Stimulated activated CD8-positive, alpha-beta memory T cell treated with anti-CD3 and anti-CD28 coated beads, Interleukin-2, amount 100 ng/mL, for 48 hours (primary cell): ENCODE measurements at places on chromosomes 12 and 14.
A peak's percentile ranks its signal among the peaks of the same experiment; 100 is the strongest.

DNA sequence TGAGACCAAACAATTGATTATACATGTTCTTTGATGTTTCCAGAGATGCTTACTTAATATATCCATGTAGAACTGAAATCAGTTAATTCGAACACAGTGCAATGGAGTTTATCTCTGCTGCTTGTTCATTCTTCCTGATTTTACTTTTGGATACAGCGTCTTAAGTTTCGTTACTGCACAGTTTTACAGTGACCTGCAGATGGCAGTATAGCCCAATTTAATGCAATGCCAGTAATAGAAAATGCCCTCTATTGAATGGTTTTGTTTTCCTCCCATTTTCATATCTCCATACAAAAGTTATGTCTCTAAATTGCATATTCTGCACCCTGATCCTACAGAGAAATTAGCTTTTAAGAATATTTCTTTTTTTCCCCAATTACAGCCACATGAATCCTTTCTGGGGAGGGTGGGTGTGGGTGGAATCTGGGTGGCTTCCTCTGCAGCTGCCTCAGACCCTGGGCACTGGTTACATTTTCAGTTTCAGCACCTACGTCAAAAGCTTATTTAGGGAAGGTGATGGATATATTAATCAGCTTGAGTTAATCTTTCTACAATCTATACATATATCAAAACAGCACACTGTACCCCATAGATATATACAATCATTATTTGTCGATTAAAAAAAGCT is 101.1 kb upstream of the DCD start:
- DNase-seq = no peak

- DNase-seq = no peak
Observed at GRCh38 chr12:95857799-95858198, 953 bp upstream of the SNRPF start.

DNA sequence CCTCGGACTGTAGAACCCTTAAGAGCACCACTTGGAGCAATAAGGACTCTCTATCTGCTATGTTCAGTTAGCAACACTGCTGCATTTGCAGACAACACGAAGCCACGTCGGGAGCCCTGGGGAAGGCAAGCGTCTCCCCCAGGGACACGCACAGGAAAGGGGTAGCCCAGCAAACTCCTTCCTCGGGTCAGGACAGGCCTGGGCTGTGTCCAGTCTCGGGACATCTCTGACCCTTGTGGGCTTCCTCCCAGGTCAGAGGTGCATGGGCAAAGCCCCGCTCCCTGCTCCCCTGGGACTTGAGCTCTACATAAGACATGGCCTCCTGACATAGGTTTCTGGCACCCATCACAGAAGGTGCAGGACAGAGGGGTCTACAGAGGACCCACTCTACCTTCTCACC is 119.5 kb downstream of the PIWIL1 start:
- DNase-seq = no peak

DNA sequence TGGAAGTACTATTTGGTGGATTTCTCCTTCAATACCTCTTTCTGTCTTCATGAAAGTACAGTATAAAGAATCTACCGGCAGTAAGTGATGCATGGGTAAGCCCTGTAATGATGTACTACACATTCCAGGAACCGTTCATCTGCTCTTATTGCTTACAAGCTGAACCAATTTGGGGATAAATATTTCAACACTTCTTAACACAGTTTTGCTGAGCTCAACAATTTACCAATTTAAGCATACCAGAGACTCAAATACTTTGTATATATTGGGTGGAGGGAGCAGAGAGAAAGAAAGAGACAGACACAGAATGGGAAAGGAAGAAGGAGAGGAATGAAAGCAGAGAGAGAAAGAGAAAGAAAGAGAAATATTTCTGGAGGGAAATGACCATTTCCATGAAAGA is 821.1 kb upstream of the FLRT2 start:
- no peak for DNase-seq

DNA sequence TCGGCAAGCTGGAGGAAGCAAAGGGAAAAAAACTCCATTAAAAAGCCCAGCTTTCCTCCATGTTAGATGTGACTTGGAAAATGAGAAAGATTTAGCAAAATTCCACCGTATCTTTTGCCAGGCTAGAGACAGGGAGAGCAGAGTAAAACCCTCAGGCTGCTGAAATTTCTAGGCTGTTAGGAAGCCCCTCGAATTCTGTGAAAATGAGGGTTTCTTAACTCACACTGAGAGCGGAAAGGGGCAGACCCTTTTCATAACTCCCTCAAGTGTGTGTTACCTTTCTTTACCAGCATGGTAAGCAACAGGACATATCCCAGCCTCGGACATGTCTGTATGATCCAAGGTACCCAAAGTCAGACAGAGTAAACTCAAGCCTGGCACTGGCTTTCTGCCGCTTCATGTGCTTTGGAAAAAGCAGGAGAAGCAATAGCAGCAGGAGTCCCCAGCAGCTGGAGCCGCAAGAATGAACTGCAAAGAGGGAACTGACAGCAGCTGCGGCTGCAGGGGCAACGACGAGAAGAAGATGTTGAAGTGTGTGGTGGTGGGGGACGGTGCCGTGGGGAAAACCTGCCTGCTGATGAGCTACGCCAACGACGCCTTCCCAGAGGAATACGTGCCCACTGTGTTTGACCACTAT is at the start of gene RHOJ:
Gene RHOJ, plus strand, starts transcription at position 37 of the 637 bp plus-strand sequence. Its CDS starts 427 bp downstream, at position 464.
- DNase-seq = no peak

DNA sequence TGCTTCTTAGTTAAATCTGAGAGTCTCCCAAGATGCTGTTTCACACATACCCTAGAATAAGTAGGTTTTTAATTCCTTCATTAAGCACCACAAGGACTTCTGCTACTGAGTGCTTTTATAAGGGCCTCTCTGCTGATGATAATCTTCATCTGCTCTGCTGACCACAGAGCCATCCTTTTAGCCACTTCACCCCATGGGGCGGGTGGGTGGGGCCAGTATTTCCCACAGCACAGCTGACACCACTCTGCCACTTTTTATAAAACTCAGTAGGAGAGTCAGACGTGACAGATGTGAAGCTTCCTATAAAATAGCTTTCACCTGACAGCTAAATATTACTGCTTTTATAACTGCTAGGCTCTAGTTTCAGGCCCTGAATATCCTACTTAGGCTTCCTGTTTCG is 20.3 kb downstream of the FCF1 start:
- no peak for DNase-seq

GRCh38 chr12:117660896-117661295 is 299.5 kb upstream of the NOS1 start:
- DNase-seq = no peak

- no peak for DNase-seq
Observed at GRCh38 chr12:109951136-109951535, 45.0 kb downstream of the GIT2 start.

DNA sequence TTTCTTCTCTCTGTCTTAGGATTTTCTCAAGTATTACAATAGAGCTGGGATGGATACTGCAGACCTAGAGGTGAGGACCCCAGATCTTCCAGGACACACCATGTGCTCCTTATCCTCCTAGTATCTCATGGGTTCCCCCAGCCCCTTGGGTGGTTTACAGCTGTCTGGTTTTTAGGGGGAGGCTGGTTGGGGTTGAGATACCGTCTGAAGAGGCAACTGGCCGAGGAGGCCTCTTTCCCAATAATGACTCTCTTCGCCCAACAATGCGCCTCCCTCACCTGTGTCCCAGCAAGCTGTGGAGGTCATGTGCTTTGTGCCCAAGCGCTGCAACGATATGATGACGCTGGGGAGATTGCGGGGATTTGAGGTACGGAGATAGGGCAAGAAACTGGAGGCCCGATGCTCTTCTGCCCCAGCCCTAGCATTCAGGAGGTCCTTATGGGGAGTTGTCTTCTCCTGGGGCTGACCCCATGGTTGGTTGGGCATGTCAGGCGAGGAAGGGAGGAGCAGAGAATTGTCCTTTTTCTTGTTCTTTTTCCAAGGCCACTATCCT is 3.8 kb downstream of the ARHGEF25 start:
- DNase-seq = no peak

DNA sequence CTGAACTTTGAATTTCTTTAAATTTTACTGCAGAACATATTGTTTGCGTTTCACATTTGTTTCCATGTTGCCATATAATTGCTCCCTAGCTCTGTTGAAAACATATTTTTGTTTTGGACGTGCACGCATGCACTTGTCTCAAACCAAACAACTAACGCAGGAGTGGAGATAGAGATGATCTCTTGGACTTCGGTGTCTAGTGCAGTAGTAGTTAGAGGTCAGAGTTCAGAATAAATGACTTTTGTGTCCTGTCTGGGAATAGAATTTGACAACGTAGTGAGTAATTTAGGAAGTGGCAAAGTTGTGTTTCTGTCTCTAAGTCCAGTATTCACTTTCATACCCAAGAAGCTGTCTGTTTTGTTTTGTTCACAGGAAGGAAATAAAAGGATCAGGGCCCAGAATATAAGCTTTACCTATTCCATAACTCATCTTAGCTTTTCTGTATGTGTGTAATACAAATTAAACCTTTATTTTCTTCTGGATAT is 173.8 kb downstream of the AEBP2 start:
- DNase-seq = no peak

GRCh38 chr12:92425165-92425564 is 277.6 kb upstream of the PLEKHG7 start:
- no peak for DNase-seq

DNA sequence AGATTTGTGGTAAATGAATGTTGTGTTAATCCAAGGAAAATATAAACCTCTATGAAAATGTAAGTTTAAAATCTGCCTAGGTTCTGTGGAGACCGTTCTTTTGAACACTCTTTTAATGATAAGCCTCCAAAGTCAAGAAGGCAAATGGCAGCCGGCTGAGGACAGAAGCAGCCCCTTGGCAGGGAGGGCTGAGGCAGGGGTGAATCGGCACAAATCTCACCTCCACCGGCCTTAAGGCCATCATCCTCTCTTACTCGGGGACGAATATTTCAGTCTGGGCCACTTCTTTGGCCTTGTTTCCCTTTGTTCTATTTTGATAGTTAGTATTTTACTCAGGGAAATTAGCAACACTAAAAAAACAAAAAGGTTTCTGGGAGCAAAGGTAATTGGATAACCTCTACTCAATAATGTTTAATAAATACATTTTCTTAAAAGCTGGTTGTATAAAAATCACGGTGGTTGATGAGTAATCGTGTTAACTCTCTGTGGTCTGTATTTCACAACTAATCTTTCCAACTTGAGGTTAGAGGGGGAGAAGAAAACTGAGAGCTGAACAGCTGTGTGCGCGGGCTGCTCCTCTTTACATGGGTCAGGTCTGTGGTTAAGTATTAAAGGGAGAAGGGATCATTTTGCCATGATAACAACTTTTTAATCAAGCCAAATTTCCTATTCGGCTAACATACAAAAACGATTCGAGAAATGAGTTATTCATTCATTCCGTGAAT is 18.6 kb downstream of the LGMN start:
- no peak for DNase-seq

GRCh38 chr12:26114720-26115401 is 10.0 kb downstream of the BHLHE41 start:
- DNase-seq = no peak

DNA sequence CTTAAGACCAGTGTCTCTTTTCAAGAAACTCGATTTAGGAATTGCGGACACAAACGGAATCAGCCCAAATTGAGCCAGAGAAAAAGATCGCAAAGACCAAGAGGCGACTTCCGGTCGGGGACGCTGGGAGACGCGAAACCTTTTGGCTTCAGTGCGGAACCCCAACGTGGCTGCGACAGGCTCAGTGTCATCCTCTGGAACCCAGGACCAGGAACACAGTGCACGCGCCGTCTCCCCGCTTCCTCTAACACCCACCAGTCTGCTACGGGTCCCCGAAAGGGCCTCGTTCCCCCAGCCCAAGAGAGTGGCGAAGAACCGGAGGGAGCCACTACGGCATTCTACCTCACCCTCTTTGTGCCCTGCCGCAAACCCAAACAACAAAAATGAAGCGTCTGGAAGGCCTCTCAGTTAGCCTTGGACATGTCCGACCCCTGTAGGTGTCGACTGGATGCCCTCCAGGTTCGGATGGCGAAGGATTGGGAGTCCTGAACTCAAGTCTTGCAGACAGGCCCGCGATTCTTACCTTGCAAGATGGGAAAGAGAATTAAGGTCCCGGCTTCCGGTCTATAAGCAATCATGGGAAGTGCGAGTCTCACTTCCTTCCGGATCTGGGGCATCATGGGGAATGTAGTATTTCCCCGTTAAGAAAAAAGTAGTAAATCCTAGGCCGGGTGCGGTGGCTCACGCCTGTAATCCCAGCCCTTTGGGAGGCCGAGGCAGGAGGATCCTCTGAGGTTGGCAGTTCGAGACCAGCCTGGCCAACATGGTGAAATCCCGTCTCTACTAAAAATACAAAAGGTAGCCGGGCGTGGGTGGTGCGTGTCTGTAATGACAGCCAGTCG is at the start of gene RPL6:
Gene RPL6, minus strand, starts transcription at position 542 of the 842 bp plus-strand sequence. CDS start 949 bp downstream, outside the sequence.
- DNase-seq = peak; percentile 57

DNA sequence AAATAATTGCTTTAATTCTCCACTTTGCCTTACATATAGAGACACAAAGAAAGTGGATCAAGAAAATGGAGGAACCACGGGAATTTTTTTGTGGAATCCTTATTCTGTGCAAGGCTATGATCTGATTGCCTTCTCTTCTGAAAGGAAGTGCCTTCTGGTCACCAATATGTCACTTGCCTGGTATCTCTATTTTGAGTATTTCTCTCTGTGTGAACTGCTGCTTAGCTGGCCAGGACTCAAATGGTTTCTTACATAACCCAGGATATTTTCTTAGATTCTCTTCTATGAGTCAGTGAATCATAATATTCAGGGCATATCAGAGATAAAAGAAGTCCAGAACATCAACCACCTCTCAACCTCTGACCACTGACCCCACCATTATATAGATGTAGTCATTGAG is 156.1 kb downstream of the DIO2 start:
- no peak for DNase-seq

- no peak for DNase-seq
Observed at GRCh38 chr12:50734409-50735263, 29.3 kb upstream of the ATF1 start.

DNA sequence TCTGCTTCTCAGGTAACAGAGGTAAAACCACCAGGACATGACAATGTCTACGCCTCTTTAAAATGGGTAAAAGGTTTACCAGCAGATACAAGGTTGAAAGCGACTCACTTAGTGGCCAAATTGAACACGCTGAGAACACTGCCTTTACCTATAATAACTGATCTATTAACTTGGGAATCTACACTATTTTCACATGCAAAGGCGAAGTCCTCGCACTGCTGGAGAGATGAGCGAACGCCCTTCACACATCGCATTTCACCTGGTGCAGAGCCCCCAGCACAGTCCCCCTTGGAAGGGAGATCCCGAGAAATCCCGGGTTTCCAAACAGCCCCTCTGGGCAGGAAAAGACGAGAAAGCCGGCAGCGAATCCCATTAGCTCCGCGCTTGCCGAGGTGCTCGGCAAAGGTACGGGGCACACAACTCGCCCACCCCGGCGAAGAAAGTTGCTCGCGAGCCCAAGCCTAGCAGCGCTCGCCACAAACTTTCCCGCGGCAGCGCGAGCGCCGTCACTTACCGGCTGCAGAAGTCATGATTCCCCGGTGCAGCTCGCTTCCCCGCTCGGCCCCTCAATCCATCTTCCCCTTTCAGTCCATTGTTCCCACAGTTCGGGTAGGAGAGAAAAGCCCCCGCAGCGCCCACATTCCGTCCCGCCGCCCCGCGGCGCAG is 423 bp downstream of the FGD6 start:
- DNase-seq = no peak
